ENCODE measurements at places on chromosomes 4 and X. TPM values are rescaled to one million over a fixed set of nuclear protein-coding genes. Genes with fewer than 3 reads are reported as not detected.

DNA sequence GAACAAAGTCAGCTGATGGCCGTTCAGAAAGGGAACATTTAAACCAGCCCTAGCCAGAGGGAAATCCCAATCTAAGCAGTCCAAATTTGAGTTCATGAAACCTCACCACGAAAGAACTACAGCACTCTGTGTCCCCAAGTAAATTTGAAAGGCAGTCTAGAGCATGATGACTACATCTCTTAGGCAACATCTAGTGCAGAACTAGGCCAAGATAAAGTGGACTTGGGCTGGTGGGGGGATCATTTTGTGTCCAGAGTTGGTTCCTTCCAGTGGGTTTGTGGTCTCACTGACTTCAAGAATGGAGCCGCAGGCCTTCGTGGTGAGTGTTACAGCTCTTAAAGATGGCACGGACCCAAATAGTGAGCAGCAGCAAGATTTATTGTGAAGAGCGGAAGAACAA lies 64.9 kb downstream of the KLHL4 start:
- H3K36me3 ChIP-seq, result no peaks in the 10 kb centered on the region
- no peak overlapping the region for H3K27ac ChIP-seq
- H3K4me3 ChIP-seq, result no peak overlapping the region
- H3K4me1 ChIP-seq, result no peaks in the 10 kb centered on the region
- H3K27me3 ChIP-seq, result no peaks in the 10 kb centered on the region

DNA sequence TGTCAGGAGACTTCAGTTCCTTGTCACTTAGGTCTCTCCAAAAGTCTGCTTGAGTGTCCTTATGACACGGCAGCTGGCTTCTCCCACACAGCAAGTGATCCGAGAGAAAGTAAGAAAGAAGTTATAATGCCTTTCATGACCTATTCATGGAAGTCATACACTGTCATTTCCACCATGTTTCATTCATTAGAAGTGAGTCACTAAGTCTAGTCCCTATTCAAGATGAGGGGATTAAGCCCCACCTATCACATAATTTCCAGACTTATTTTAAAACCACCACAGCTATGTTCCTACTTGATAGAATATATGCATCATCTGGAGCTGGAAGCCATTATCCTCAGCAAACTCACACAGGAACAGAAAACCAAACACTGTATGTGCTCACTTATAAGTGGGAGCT lies 25.2 kb upstream of the COL25A1 start:
- no peaks in the 10 kb centered on the region for H3K36me3 ChIP-seq
- H3K27me3 ChIP-seq, result no peaks in the 10 kb centered on the region
- H3K27ac ChIP-seq, result no peak overlapping the region
- H3K4me3 ChIP-seq, result no peak overlapping the region
- H3K4me1 ChIP-seq, result no peaks in the 10 kb centered on the region
- DNase-seq, result no peak

- no peaks in the 10 kb centered on the region for H3K36me3 ChIP-seq
- no peak overlapping the region for H3K27ac ChIP-seq
- DNase-seq, result no peak
- H3K27me3 ChIP-seq, result no peaks in the 10 kb centered on the region
- peaks cover 61% of the 10 kb centered on the region for H3K4me1 ChIP-seq
- H3K4me3 ChIP-seq, result no peak overlapping the region
These were observed 4.7 kb upstream of the CD40LG start for GRCh38 chrX:136643243-136643642.

GRCh38 chrX:38880296-38880854 lies 79.1 kb downstream of the MID1IP1 start:
- no peaks in the 10 kb centered on the region for H3K36me3 ChIP-seq
- DNase-seq, result no peak
- H3K27me3 ChIP-seq, result no peaks in the 10 kb centered on the region
- H3K4me1 ChIP-seq, result peaks cover 12% of the 10 kb centered on the region
- no peak overlapping the region for H3K27ac ChIP-seq

DNA sequence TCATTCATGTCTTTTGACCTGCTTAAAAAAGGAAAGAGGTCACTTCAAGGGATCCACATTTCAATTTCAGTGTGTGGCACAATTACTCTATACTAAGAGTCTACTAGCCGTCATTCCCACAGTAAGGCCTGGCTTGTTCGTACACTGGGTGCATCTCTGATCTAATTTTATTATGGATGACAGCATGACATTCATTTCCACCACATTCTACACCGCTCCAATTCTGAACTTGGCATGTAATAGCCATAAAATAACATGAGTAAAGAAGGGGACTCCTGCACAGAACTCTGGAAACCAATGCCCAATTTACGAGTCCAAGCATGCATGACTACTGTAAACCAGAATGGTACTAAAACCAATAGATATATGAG lies 51.1 kb downstream of the HAND2 start:
- no peaks in the 10 kb centered on the region for H3K36me3 ChIP-seq
- H3K4me1 ChIP-seq, result no peaks in the 10 kb centered on the region
- H3K4me3 ChIP-seq, result no peak overlapping the region
- H3K27me3 ChIP-seq, result no peaks in the 10 kb centered on the region
- no peak overlapping the region for H3K27ac ChIP-seq

DNA sequence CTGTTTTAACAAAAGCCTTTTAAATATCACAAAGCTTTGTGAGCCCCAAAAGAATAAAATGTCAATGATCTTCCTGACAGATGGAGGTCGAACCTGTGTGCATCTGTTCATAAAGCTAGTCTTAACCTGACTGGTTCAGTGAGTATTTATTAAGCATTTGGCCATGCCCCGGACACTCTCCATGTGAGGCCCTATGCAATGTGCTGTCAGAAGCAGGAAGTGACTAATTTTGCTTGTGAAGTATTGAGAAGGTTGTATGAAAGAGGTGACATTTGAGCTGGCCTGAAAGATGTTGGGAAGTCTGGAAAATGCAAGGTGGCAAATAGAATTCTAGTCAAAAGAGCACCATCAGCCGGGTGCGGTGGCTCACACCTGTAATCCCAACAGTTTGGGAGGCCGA lies 171.4 kb downstream of the MSL3 start:
- H3K36me3 ChIP-seq, result no peaks in the 10 kb centered on the region
- no peak overlapping the region for H3K4me3 ChIP-seq
- no peak for DNase-seq
- H3K27me3 ChIP-seq, result no peaks in the 10 kb centered on the region
- no peak overlapping the region for H3K27ac ChIP-seq

The GUCY1A1 gene
- not detected for total RNA-seq

GRCh38 chr4:110480746-110481271 lies 4.9 kb downstream of the ENPEP start:
- no peak overlapping the region for H3K27ac ChIP-seq
- no peaks in the 10 kb centered on the region for H3K36me3 ChIP-seq
- DNase-seq, result no peak
- H3K27me3 ChIP-seq, result peaks cover 12% of the 10 kb centered on the region
- no peaks in the 10 kb centered on the region for H3K4me1 ChIP-seq

DNA sequence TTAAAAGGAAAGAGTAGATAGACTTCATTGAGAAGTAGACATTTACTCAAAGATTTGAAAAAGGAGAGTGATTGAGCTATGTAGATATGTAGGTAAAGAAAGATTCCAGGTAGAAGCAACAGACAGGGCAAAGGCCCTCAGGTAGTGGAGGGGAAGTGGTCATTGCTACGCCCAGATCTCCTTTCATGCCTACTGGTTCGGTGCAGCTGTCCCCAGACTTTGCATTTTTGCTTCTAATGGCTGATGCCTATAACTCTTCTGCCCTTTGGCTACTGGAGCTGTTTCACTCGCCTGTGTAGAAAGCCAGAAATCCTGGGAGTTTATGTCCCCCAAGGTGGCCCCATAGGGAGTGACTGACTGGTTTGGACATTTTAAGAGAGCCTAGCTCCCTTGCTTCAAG lies 16.9 kb upstream of the ARMCX2 start:
- H3K27me3 ChIP-seq, result no peaks in the 10 kb centered on the region
- H3K4me1 ChIP-seq, result no peaks in the 10 kb centered on the region
- no peak overlapping the region for H3K27ac ChIP-seq
- no peak overlapping the region for H3K4me3 ChIP-seq
- no peak for DNase-seq

DNA sequence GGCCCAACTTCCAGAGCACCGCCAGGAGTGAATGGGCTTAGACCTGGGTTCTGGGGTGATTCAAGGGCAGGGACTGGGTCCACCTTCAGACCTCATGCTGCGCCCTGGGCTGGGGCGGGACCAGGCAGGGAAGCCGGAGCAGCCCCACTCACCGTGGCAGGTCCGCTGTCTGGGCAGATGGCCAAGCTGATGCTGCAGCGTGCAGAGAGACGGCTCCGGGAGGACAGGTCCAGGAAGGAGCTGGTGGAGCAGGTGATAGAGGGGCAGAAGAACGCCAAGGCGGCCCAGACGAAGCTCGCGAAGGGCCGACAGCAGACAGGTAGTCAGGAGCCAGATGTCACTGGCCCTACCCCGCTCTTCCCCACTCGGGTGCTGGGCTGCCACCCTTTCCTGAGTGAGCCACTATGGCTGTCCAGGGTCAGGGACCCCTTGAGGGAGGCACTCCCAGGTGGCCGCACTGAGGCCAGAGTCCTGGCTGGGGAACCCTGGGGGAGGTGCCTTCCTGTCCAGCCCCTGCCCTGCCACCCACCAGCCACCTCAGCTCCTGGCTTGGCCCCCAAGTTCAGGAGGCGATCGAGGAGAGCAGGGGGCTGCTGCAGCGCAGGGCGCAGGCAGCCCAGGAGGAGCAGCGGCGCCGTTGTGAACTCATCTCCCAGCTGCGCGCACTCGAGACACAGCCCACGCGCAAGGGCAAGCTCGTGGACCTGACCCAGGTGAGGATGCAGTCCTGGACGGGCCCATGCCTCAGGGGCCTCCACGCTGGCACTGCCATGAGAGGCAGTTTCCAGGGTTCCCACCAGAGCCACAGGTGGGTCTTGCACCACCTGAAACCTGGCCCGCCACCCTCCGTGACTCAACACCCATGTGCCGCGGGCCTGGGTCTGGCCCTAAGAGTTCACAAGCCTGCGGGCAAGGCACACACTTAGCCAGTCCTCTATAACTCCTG lies 10.1 kb upstream of the RNF4 start:
- H3K4me3 ChIP-seq, result no peak overlapping the region
- no peak for DNase-seq
- no peaks in the 10 kb centered on the region for H3K36me3 ChIP-seq
- H3K27me3 ChIP-seq, result peaks cover 5% of the 10 kb centered on the region
- peaks cover 15% of the 10 kb centered on the region for H3K4me1 ChIP-seq
